ENCODE measurements at places on chromosomes 4 and X.

DNA sequence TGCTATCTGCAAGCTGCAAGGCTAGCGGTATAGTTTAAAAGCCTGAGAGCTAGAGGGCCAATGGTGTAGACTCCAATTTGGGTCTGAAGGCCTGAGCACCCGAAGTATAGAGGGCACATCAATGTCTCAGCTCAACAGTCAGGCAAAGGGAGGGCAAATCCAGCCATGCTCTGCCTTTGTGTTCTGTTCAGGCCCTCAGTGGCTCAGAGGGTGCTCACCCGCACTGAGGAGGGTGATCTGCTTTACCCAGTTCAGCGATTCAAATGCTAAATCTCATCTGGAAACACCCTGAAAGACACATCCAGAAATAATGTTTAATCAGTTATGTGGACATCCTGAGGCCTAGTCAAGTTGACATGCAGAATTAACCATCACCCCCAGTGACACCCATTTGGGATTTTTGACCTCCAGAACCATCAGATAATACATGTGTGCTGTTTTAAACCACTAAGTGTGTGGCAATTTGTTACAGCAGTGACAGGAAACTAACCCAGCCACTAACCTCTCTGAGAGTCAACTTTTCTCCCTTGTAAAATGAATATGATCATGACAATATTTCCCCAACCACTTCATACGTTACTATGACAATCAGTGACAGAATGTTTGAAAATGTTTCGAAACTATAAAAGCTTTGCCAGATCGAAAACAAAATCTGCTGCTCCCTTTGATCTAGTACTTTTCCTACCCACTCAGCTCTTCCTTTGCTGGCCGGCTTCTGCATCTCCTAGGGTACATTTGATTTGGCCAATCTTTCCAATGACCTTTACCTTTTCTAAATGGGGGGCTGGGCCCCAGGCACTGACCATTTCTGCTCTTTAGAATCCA lies 8.4 kb upstream of the TBL1X start:
- DNase-seq: no peak

DNA sequence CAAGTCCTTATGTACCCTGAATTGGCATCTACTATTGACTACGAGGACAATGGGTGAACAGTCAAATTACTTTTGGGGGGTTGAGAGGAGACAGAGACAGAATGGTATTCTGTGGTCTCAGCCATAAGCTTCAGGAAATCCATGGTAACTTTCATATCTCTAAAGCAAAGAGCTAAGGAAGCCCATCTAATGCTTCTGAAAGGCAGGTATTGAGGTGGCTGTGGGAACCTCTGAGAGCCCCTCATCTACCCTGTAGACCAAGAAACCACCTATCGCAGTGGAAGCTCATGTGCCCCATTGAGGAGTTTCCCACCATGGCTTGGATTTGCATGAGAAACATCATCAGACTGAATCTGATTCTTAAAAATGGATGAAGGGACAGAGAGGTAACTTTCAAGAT lies 23.1 kb upstream of the BMP2K start:
- no peak for DNase-seq

DNA sequence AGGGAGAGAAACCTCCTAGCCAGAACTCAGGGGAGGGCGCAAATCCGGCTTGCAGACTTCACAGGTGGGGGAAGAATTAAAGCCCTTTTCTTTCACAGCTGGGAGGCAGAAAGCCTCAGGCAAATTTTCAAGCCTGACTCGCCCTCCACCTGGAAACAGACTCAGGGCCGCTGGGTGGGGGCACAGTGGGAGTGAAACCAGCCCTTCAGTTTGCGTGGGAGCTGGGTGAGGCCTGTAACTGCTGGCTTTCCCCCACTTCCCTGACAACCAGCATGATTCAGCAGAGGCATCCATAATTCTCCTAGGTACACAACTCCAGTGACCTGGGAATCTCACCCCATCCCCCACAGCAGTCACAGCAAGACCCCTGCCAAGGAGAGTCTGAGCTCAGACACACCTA lies 206.9 kb upstream of the INTU start:
- no peak for DNase-seq

DNA sequence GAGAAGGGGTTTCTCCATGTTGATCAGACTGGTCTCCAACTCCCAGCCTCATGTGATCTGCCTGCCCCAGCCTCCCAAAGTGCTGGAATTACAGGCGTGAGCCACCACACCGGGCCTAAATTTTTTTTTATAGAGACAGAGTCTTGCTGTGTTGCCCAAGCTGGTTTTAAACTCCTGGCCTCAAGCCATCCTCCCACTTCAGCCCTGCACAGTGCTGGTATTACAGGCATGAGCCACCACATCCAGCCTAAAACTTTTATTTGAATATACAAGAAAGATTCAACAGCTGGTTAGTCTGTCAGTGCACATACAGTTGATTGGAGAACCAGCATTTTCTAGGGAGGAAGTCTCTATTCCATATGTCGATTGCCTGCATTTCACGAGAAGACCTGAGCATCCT lies 91.2 kb downstream of the LRP2BP start:
- DNase-seq: no peak

DNA sequence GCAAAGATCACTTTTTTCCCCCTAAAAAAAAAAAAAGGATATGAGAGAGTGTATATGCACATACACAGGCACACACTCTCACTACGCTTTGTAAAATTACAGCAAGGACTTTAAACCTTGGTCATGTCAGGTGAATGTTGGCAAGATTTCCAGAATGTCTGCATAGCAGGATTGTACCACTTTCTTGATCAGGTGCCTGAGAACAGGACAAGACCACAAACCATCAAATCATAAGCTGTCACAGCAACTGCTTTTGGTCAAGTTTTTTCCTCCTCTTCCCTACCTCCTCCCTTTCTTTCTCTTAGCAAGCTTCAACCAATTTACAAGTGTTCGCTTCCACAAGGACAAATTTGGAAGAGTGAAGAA lies 15.3 kb downstream of the PPARGC1A start:
- DNase-seq: no peak

GRCh38 chr4:113497154-113497884 lies 264.2 kb downstream of the CAMK2D start:
- no peak for DNase-seq

Data from stimulated activated CD8-positive, alpha-beta memory T cell treated with anti-CD3 and anti-CD28 coated beads, Interleukin-4, amount 100 ng/mL, for 24 hours (primary cell).